ENCODE measurements at places on chromosomes 1 and 21.

- no peak for DNase-seq
Measured at GRCh38 chr1:223748773-223749733, 36.7 kb downstream of the CAPN2 start.

- peak; percentile 37 for DNase-seq
Measured at GRCh38 chr1:234899041-234899729, 229.5 kb downstream of the TOMM20 start.

DNA sequence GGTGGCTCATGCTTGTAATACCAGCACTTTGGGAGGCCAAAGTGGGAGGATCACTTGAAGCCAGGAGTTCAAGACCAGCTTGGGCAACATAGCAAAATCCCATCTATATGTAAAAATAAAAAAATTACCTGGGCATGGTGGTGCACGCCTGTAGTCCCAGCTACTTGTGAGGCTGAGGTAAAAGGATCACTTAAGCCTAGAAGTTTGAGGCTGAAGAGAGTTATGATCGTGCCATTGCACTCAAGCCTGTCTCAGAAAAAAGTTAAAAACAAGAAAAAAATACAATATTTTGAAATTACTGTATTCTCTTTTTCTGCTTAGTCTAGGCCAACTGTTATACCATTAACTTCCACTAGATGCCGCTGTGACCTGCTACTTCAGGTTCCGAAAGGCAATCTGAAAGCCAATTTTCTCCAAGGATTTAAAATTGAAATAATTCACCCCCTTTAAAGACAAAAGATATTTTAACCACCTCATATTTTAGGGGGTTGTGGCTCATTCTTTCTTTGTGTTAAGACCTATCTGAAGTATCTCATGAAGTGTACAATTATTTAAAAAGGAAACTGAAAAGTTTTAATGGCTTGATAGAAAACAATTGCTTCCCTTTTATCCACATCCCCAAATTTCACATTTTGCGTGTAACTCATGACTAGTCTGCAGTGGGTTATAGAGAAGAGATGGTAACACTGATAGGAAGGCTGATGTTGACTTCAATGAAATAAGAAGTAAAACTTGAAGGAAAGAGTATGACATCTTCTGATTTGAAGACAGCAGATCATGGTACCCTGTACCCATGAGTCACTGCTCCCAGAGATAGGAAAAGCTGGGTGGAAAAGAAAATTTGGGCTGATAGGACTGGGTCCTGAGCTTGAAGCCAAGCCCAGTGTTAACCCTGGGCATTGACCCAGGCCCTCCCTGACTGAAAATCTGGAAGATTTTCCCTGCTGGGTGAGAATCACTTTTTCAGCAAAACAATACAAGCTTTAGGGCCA is 24.4 kb upstream of the CLDN14 start:
- DNase-seq = peak; percentile 19

DNA sequence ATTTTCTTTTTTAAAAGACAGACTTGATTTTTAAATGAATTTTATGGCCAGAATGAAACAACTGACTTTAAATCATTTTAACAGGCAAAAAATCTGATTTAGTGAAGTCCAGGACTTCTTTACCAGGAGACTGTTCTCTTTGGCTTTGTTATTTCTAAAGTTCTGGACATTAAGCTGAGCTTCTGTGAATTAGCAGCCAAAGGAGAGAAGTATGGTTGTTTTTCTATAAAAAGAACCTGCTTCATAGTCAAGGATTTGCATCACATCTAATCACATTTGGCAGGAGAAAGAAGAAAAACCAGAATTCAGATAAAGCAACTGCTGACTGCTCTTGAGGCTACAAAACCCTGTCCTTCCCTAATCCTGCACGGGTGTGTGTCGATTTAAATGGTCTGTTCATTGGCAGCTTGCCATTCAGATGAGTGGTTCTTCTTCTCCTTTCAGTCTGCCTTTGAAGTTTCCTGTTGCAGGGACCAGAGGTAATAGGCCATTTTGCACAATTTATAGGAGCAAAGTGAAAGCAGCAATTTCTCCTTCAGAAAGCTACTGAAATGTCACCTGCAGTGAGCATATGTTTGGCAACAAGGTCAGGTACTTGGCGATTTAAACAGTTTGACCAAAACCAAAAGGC is 215.4 kb downstream of the OLFM3 start:
- DNase-seq = peak; percentile 82

DNA sequence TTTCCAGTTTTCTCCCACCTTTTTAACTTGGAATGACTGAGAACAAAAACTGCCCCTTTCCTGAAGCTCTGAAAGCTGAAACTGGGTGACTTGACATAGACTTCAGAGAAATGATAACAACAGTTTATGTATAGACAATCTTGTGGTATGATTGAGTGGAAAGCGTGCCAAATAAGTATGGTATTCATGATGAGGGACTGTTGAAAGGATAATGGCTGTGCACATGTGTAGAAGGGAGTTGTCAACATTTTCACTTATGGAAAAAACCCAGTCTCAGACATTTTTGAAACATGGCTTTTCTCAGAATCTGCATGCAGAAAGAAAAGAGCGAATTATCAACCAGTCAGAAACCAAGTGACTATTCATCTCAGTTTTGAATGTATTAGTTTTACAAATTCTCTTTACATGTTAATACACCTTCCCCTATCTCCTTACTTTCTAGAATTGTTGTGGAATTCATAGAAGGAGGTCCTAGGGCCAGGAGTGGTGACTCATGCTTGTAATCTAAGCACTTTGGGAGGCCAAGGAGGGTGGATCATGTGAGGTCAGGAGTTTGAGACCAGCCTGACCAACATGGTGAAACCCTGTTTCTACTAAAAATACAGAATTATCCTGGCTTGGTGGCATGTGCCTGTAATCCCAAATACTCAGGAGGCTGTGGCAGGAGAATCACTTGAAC is 261.2 kb downstream of the S1PR1 start:
- no peak for DNase-seq

DNA sequence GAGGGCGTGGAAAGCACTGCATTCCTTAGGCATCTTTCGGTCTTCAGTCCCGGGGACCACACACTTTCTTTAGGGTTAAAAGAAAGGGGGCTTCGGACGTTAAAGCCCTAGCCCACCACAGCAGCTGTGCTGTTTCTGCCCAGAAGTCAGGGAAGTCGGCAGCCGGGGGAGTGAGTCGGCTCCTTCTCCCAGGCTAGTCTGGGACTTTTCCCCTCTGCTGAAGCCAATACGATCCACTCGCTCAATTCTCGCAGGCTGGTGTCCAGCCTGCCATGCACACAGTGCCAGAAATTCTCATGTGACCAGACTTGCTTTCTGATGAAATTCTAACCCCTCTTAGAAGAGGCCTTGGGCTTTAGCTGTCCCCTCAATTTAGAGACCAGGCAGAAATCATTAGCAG is 67.7 kb downstream of the BCAR3 start:
- DNase-seq = peak; percentile 36

DNA sequence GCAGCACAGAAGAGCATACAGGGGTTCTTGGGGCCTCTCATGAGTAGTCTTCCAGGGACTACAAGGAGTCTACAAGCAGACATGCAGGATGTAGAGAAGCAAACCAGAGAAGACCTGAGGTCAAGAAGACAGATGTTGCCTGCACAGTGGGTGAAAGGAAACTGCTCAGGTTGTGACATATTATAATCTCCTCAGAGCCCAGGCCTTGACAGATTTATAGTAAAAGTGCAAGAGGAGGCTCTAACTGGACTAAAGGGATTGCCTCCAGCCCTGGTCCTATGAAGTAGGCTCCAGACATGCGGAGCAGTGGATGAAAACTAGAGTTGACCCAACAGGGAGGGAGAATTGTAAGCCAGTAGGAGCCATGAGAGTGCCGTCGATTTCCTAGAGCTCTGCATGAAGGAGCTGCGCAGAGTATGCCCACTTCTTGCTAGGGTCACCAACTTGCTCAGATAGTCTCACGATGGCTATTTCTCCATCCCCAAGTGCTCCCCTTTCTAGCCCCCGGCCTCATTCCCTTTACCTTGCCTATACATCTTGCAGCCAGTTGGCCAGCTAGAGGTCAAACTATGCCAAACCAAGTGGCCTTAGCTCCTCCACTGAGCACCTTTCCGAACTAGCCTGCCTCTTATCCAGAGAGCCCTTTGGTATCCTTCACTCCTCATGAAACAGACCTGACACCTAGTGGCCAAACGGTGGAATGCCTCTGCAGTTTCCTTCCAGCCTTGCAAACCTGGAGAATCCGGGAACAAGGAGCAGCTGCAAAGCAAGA is 36.2 kb upstream of the IPO9 start:
- DNase-seq = peak; percentile 72

DNA sequence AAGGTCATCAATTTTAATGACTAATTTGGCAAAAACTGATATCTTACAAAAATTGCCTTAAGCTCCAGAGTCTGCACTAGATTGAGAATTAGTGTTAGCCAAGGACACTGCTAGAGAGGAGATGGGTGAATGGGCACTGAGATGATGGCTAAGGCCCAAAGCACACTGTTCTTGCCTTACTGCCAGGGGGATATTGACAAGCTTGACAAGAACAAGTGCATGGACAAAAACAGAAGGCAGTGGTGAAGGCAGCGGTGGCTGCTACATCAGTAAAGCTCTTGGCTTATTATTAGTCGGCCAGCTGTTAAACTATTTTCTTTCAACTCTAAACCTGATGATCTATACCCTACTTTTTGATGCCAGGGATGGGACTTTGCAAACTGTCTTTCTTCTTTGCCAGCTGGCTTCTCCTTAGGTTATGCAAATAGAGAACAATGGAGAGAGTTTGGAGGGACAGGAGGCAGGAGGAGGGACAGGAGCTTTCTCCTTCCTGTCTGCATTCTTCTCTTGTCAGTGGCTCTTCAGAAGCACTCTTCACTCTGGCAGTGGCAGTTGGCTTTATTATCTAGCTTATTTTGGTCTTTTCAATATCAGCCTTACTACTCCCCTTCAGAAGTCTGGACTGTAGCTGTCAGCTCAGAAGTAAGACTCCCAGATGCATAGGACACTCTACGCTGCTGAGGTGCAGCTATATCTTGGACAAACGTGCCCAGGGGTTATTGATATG is 853.5 kb upstream of the TMPRSS15 start:
- no peak for DNase-seq

DNA sequence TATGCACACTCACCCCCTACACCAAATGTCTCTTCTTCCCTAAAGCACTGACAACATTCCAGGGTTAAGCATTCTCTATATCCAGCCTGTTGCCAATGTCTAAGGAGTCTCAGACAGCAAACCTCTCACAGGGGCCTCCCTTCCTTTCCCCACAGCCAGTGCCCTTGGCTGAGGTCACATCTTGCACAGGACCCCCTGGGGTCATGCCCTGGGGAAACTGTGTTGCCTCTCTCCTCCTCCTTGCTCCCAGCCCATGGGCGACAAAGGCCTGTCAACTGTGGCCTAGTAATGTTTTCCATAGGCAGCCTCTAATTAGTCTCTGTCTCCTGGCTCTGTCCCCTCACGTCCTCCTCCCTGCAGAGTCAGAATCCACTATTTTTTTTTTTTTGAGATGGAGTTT is 54.6 kb downstream of the NENF start:
- DNase-seq = no peak

- DNase-seq = no peak
Measured at GRCh38 chr21:10430005-10430404, 91.4 kb upstream of the TPTE start.

DNA sequence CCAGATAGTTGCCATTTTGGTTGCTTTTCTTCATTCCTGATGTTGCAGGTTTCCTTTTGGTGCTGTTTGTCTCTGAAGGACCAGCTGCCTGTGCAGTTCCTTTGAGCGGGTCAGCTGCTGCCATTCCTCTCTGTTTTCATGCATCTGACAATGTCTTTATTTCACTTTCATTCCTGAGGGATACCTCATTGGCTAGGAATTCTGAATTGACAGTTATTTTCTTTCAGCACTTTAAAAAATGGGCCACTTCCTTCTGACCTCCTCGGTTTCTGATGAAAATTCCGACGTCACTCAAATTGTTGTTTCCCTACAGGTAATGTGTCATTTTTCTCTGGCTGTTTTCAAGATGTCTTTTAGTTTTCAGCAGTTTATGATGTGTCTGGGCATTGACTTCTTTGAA is 24.8 kb downstream of the CCSAP start:
- DNase-seq = no peak

- DNase-seq = no peak
Measured at GRCh38 chr1:204563780-204564179, 47.6 kb downstream of the MDM4 start.

- no peak for DNase-seq
Measured at GRCh38 chr1:7640350-7640749, 130.7 kb upstream of the VAMP3 start.

DNA sequence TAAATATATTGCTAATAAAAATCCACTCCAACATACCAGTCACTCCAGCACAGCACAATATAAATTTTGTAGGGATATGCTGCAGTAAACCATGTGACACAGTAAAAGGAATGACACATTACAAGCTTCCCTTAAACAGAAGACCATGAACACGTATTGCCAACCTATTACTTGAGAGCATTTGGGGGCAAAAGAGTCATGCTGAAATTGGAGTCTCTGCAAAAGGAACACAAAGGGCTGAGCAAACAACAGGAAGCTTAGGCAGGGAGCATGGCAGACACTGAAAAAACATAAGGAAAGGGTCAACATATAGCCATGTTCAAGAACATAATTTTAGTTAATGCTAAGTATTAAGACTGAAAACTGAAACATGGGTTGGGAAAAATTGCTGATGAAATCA is 214.5 kb downstream of the SMYD3 start:
- DNase-seq = no peak

- DNase-seq = no peak
Measured at GRCh38 chr1:37394574-37395464, 79.6 kb upstream of the ZC3H12A start.

GRCh38 chr21:45982092-45982757 is 655 bp downstream of the COL6A1 start:
- DNase-seq = no peak

DNA sequence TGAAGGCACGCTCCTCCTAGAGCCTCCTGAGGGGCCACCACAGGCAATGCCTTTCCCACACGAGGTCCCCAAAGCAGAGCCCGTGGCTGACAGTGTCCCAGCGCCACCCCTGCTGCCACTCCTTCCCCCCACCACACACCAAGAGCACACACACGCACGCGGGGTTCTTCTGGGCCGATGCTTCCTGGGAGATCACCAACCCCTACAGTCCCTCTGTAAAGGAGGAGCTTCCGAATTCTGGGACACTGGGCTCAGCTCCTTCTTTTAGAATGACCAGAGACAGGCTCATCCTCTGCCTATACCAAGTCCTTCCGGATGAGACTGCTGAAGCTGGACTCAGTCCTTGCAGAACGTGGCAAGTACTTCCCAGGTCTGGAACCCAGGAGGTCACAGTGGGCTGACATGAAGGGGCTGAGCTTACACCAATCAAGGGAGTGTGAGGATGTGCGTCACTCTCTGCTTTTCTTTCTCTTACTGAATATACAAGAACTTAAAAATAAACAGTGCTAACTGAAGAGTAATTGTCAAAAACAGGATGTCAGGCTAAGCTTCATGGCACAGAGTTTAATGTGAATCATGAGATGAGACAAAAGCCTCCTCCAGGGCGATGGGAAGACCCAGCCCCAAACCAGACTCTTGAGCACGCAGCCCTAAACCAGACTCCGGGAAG is 12.7 kb downstream of the SSU72 start:
- no peak for DNase-seq

GRCh38 chr1:65467536-65467935 is 47.1 kb downstream of the LEPR start:
- peak; percentile 36 for DNase-seq

All from SHP77 (cell line).